ENCODE measurements at places on chromosomes 5 and 9.

GRCh38 chr9:127626752-127627493, 14.8 kb downstream of the STXBP1 start:
- no peak for DNase-seq

GRCh38 chr5:101418713-101419118, 515.6 kb upstream of the ST8SIA4 start:
- no peak for DNase-seq

GRCh38 chr5:157486221-157486681, 26.2 kb downstream of the NIPAL4 start:
- no peak for DNase-seq

GRCh38 chr9:121844562-121844961, 193.1 kb downstream of the DAB2IP start:
- DNase-seq: no peak

GRCh38 chr5:109558952-109559351, 130.8 kb upstream of the MAN2A1 start:
- DNase-seq: no peak

- DNase-seq: no peak
Measured at GRCh38 chr5:176693477-176693851, 46.2 kb downstream of the TSPAN17 start.

GRCh38 chr5:168042284-168043068, 249.0 kb upstream of the WWC1 start:
- DNase-seq: no peak
